RPMI7951 (cell line): ENCODE measurements at places on chromosomes 12 and 14. TPM values are rescaled to one million over a fixed set of nuclear protein-coding genes. Genes with fewer than 3 reads are reported as not detected.

DNA sequence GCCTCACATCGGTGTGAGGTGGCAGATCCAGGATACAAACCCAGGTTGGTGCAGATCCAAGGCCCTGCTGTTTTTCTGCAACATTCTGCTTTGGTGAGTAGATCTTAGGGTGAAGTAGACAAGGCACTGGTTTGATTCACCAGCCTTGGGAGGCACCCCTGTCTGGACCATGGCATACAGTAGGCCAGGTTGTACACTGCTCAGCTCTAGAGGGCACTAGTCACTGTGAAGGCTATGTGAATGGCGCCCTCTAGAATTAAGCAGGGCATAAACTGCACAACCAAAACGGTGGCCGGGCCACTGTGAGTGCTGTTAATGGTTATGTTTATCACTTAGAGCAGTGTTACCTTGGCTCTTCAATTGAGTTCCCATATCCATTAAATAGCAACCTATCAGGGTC, 280.6 kb upstream of the PWP1 start:
- peak; percentile 54 for DNase-seq

- DNase-seq = peak; percentile 41
Observed at GRCh38 chr14:97058074-97058467, 260.9 kb downstream of the VRK1 start.

DNA sequence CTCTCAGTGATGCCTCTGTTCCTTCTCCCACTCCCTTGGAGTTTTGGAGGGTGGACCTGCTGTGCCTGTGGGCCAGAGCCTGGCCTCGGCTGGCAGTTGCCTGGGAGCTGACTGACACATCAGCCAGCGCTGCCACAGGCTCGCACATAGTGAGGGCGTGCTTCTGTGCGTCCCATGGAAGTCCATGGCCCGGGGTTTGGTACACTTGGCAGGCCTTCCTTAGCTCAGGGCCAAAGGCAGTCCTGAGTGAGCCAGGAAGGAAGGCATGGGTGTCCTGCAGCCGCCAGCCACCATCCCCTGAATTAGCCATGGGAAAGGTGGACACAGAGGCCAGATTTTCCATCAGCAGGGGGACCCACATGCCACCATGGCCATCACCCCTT, 1.1 kb upstream of the DEGS2 start:
- no peak for DNase-seq

DNA sequence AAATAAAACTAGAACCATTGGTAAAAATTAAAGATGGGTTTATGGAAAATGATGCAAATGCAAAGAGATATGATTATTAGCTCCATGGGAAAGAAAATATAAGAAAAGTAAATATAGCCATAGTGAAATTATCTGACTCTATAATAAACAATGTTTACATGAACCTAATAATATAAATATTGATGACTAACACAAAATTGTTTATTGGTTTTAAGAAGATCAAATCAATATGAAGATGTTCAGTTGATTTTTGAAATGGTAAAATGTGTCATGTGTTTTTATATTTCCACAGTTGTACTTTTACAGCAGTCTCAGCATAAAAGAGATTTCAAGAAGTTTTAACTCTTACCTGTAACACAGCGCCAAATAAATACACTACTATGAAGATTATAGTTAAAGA, 114.0 kb downstream of the SLC41A2 start:
- DNase-seq = no peak

GRCh38 chr14:51382506-51382905, 142.5 kb downstream of the TMX1 start:
- DNase-seq = no peak

DNA sequence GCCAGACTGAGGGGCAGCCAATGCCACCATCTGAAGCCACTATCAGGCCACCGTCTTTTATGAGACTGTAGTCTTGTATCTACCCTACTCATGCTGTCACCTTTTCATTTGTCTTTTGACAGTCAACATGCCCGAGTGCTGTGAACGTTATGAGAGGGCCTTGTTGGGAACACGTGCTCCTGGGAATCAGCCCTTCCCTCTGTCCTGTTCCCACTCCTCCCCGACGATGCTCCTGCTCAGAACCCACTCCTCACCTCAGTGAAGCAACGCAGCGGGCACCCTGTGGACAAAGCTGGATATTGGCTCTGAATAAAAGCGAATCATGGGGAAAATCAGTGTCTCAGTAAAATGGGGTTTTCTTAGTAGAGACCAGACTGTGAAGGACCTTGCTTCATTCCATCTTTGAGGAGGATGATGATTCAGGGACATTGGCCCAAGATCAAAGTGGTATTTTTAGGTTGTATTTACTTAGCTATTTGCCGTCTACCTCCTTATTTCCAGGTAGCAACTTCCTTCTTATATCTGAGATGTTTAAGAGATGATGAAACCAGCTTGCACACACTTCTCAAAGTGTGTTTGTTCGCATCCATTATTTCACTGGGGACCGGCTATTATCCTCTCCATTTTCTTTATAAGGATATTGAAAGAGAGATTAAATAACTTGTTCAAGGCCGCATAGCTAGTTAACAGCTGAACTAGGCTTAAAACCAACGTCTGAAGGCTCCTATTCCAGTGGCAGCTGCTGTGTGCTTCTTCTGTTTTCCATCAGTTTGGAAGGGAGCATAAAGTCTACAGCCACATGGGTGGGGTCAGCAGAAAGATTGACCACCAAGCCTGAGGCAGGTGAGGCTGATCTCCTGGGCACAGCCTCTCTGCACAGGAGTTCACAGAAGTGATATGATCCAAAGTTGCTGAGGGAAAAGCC, 43.9 kb upstream of the CTDSP2 start:
- no peak for DNase-seq

DNA sequence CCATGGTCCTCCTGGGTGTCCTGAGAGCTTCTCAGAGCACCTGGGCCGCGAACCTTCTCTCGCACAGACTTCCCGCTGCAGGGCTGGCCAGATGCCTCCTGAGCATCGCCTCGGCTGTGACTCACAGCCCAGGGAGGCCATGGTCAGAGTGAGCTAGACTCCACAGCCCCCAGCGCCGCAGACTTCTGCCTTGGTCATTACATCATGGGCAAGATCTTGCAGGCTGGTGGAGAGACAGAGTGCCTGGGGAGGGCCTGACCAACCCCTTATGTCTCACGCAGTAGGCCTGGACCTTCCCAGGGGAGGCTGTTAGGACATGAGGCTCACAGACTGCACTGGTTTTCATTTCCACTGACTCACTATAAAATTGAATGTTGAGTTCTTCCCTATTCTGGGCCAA, 41.8 kb downstream of the SMOC1 start:
- DNase-seq = peak; percentile 45

DNA sequence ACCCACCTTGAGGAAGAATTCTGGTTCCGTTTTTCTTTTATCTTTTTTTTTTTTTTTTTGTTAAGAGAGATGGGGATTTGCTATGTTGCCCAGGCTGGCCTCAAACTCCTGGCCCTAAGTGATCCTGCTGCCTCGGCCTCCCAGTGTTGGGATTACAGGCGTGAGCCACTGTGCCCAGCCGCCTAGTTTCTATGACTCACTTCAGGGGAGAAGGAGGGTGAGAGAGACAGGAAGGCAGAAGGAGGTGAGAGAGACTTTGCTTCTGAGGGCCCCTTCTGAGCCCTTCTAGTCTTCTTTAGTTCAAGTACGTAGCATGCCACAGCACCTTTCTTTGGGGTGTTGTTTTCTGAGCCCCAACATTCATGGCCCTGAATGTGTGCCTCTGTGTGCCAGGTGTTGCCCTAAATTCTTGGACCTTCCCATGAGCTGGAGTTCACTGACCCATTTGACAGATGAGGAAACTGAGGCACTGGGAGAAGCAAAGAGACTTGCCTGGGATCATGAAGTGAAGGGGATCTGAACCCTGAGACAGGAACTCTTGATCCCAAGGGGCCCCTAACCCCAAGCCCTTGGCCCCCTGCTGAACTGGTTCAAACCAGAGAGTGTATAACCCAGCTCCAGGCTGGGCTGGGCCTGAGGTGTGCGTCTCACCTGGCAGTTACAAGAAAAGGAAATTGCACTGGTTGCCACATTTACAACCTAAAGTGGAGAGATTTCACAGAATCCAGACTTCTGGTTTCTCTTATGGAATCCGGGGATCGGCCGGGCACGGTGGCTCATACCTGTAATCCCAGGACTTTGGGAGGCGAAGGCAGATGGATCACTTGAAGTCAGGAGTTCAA, 20.8 kb downstream of the SH2B3 start:
- DNase-seq = peak; percentile 64

- no peak for DNase-seq
Observed at GRCh38 chr14:98931911-98932310, 340.1 kb downstream of the BCL11B start.

- DNase-seq = no peak
Observed at GRCh38 chr12:76679778-76680177, 84.1 kb upstream of the ZDHHC17 start.

GRCh38 chr12:46209914-46210872, 58.6 kb downstream of the SLC38A1 start:
- peak; percentile 37 for DNase-seq

GRCh38 chr12:79512068-79512467, 178.7 kb downstream of the PAWR start:
- peak; percentile 34 for DNase-seq

DNA sequence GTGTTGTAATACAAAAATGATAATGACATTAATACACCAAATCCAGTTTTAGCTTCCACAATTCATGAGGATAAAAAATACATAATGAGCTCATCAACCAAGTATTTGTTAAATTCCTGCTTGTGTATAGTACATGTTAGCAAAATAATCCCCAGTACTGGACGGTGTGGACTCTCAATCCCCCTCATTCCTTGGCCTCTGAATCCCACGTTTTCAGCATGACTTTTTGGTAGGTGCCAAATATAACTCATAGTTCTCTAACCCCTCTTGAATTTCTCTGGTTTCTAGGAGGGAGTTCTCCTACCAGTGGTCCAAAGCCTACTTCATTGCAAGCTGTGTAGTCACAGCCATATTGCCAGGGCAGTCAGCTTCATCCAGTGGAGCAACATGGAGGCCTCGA, 41.4 kb upstream of the EPS8 start:
- no peak for DNase-seq

DNA sequence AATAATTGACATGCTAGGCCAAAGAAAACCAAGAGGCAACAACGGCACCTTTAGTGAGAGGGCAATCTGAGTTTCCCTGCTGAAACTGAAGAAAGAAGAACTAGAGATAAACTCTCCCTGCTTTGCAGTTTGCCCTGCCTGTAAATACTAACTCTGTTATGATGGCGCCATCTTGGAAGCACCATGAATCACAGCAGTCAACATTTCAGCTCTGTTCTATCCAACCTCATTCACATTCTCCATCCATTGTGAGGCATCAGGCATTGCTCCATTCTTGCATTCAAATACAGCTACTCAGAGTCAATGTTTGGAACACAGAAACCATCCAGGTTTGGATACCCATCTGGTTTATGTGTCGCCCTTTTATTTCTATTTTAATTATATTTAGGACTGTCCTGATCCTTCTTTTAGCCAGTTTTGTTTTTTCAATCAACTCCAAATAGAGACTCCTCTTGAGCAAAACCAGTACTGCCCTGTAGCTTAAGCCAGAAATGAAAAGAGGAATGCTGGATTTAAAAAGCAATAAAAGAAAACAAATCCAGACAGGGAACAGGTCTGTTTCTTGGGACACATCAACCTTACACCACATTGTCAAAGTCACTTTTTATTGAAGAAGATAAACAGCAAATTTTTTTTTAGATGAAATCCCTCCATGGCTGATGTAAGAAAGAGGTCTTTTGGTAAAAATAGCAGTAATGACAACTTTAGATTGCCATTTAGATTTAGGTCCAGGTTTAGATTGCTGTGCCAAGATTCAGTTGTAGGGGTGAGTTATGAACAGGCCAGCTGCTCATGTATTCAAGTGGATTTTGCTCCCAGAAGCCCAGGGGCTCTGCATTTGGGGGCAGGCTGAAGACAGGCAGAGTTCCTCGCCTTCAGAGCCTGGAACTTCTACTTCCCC, 33.3 kb upstream of the PPM1A start:
- no peak for DNase-seq

DNA sequence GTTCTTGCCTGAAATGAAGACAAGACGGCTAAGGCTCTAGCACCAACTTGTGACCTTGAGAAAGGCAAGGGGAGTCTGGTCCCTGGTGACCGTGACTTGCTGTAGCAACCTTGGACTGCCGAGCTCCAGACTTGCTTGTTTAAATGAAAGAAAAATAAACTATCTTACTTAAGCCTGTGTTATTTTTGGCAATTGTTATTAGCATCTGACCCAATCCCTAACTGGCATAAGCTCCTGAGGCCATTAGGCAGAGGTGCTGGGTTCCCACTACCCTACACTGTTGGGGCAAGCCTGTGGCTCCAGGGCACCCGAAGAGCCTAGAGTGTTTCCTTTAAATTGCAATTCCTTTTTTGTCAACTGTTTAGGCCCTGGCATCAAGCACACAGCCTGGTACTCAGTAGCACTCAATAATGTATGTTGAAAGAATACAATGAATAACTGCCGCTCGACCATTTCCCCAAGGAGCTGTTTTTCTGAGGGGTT, 106.9 kb upstream of the HIF1A start:
- peak; percentile 58 for DNase-seq

DNA sequence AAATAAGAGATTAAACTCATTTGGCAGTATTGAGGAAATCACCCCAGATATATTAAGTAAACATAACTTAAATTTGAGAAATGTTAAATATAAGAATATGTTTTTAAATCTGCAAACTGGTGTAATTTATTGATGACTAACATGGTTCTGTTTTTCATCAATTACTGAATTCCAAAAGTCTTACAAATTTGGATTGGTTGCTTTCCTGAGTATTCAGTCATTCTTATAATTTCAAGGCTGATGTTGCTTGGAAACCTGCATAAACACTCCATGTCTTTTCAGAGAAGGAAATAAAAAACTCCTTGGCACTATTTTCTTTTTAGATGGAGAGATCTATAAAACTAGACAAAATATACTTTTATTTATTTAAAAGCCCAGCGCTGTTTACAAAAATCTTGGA, 71.7 kb downstream of the NOVA1 start:
- DNase-seq = no peak

- DNase-seq = no peak
Observed at GRCh38 chr12:3905664-3906063, 32.5 kb upstream of the PARP11 start.

DNA sequence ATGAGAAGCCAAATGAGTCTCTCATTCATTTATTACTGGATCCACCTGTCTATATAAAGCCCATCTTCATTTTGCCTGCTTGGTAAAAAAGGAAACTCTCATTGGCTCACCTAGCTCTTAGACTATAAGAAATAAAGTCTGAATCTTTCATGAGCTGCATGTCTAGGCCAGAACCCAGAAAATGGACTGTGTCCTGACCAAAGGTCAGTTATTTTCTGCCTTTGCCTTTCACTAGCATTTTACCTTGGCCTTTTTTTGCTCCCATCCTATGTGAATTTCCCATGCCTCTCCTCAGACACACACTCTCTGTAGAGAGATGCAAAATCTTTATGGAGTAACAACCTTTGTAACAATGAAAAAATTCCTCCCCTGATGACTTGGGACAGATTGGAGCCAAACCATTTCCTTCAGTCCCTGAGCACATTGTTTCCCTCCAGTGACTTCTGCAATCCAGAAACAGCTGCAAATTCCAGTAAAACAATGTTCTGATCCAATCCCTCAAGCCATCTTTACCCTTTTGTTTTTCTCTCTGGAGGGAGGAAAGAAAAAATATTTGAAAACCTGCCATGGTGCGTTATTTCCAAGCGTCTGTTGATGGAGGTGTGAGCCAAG, 33.6 kb upstream of the MAP3K9 start:
- DNase-seq = no peak

GRCh38 chr14:93832081-93832480, 43.8 kb upstream of the PRIMA1 start:
- DNase-seq = no peak

PROX2 gene
- total RNA-seq = not detected in 2 replicates

PMCH gene
- total RNA-seq = not detected in 2 replicates

CD163L1 gene
- 14.3 and 15.9 TPM in 2 replicates for total RNA-seq

SLCO1B1 gene
- not detected in 2 replicates for total RNA-seq

SAMD15 gene
- 0.84 and 1.7 TPM in 2 replicates for total RNA-seq

DPPA3 gene
- not detected in 2 replicates for total RNA-seq

TAS2R31 gene
- 1.1 and 1.2 TPM in 2 replicates for total RNA-seq
